ENCODE measurements at places on chromosomes 16 and 17.
A peak's percentile ranks its signal among the peaks of the same experiment; 100 is the strongest.

GRCh38 chr16:78289844-78290277 lies 190.4 kb downstream of the WWOX start:
- DNase-seq = no peak

- DNase-seq = no peak
These were observed 8.2 kb downstream of the RHBDF1 start for GRCh38 chr16:63998-64913.

- DNase-seq = no peak
These were observed 80.2 kb upstream of the STAC2 start for GRCh38 chr17:39305978-39306377.

GRCh38 chr17:27669136-27669535 lies 38.1 kb downstream of the LGALS9 start:
- no peak for DNase-seq

DNA sequence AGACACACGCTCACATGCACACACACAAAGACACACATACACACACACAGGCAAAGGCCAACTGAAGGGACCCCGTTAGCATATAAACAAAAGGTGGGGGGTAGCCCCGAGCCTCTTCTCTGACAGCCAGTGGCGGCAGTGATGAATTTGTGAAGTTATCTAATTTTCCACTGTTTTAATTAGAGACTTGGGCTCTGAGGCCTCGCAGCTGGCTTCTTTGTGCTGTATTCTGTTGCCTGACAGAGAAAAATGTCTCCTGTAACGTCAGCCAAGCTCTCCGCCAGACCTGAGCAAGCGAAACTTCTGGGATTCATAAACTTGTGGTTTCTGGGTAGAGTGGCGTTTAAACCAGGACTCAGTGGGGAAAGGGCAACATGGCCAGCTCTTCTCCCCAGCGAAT lies 113.9 kb upstream of the FOXF1 start:
- no peak for DNase-seq

DNA sequence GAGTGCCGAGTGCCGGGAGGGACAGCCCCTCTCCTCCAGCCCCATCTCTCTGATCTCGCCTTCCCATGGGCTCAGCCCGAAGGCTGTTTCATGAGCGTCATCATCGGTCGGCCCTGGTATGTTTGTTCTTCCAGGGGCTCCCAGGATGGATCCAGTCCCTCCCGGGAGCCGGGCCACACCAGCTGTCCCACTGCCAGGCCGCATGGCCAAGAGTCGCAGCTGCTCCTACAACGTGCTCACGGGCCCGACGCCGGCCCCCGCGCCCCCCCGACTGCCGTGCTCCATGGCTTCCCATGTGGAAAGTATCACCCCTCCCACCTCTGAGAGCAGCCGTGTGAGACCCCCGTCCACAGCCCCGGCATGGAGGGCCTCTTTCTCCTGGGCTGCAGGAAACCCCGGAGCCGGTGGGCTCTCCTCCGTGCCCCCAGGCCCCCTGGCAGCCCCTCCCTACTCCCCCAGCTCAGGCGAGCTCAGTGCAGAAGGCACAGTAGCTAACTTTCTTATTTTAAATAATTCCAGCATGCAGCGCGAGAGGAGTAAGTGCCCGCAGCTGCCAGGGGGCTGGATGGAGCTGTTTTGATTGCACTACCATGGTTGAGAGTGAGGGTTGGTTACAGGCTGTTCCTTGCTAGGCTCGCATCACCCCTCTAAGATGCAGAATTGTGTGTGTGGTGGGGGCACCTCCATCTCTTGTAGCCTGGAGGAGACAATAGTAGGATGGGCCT lies 26.6 kb upstream of the GSE1 start:
- no peak for DNase-seq

- no peak for DNase-seq
These were observed 2.8 kb downstream of the EVPL start for GRCh38 chr17:76024353-76024752.

DNA sequence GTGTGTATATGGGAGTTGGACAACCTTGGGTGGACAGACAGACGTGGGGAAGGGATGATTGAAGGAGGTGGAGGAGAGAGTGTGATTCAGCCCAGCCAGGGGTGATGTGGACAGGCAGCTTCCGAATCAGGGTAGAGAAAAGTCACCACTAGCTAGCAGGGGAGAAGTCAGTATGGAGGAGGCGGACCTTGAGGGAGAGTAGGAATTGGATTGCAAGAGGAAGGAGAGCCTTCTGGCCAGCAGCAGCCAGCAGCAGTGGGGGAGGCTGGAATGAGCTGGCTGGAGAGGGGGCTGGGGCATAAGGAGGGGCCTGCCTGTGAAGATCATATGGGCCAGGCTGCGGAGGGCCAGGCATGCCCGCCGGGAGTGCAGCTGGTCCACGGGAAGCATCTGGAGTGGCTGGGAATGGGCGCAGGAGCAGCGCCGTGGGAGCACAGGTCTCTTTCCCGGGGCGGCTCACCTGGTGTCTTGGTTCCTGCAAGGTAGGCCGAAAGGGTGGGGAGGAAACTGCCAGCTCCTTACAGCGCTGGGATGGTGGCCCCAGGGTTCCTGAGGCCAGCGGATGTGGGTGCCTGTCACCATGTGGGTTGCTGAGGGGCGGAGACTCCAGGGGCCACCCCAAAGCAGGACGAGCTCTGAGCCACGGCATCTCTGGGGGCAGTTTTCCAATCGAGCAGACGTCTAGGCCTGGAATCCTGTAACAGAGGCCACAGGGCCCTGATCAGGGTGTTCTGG lies 235.3 kb downstream of the SEC14L1 start:
- DNase-seq = no peak

DNA sequence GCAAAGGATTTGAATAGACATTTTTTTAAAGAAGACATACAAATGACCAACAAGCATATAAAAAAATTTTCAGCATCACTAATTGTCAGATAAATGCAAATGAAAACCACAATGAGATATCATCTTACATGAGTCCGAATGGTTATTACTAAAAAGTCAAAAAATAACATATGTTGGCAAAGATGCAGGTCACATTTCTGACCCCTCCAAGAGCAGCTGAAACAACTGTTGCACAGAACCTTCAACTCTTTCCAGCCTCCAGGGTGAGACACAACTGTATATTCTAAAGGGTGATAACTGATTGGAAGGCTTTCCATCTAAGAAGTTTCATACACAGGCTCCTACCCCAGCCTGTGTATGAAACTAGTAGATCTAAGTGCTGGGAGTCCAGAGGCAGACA lies 51.9 kb downstream of the SLFN5 start:
- DNase-seq = no peak

DNA sequence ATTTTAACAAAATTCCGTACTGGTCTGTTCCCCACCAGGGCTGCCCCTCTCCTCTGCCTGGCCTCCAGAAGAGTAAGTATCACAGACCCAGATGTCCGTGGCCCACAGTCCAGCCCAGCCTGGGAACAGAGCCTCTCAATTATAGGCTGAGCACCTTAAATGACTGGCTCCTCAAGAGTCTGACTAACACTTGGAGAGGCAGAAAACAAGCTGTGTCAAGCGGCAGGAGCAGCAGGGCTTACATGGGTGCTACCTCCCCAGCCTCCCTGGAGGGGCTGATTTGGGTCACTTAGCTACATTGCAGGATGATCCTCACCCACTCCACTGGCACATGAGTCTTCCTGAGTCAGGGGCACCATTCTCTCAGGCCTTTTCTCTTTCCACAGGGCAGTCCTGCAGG lies 209.7 kb downstream of the COPRS start:
- peak; percentile 77 for DNase-seq

DNA sequence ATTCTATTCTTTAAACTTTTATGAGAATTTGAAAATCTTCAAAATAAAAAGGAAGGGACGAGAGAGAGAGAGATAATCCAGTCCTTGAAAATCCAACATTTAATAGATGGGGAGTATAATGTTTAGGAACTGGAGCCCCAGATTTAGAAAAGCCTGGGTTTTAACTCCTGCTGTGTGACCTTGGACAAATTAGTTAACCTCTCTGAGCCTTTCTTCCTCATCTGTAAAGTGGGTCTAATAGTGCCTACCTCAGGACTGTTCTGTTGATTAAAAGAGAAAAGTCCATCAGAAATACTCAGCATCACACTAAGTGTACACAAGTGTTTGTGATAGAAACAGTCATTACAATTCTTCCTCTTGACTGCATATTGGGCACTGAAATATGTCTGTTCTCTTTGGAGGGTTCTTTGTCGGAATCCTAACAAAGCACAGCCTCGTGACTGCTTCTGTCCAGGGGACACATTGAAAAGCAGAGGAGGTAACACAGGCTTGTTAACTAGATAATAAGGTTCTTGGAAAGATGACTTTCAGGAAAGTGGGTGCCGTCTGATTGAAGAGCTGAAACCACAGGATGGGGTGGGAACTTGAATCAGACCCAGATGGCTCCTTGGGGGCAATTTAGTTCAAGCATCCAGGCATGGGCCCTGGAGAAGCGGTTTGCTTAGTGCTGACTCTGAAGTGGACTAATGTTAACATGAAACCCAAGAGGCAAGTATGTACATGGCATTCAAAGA lies 128.2 kb downstream of the CLEC16A start:
- no peak for DNase-seq

GRCh38 chr16:72827866-72828265 lies 220.1 kb downstream of the ZFHX3 start:
- DNase-seq = no peak

- DNase-seq = no peak
These were observed 178.6 kb downstream of the NTN1 start for GRCh38 chr17:9199571-9200551.

DNA sequence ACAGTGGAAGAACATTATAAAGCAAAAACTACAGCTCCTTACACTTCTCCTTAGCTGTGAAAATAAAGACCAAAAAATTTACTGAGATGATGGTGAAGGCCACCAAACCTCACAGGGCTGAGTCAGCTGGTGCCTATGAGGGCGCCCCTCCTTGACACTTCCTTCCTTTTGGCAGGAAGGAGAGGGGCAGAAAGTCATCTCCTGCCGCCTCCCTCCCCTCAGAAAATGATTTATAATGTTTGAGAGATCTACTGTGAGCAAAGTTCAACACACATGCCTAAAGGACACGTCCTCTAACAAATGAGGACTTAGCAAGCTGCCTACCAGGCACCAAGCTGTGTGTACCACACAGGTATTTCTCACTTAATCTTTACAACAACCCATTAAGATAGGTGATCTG lies 245.7 kb downstream of the PRKCA start:
- DNase-seq = peak; percentile 42

- DNase-seq = no peak
These were observed 85.7 kb downstream of the TIMM22 start for GRCh38 chr17:1082579-1082978.

DNA sequence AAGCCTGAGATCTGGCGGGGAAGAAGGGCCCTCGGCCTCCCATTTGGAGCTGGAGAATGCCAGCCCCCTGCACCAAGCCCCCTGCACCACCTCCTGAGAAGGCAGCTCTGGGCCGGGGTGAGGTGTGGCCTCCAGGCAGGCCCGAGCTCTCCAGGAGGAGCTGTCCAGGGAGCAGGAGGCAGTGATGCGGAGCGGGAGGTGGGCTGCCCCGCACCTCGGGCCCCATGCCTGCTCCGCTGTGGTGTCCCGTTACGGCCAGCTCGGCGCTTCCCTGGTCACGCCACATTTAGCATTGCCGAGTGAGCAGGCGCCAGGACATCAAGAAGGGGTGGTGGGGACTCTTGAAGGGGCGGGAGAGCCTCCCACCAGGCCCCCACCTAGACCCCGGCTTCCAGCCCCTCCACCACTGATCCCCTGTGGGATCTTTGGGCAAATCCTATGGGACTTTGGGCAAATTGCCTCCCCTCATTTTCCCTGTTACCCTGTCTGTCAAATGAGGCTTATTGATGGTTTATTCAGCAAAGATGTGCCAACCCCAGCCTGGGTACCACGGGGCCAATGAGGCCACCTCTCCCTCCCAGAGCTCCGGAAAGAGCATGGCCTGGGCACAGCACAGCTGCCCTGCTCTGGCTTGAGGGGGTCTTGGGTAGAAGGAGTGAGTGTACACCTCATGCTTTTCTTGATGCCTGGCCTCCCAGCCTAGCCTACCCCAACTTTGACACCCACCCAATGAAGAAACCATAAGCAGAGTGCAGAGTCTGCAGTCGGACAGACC lies 15.3 kb downstream of the FOXN1 start:
- no peak for DNase-seq

DNA sequence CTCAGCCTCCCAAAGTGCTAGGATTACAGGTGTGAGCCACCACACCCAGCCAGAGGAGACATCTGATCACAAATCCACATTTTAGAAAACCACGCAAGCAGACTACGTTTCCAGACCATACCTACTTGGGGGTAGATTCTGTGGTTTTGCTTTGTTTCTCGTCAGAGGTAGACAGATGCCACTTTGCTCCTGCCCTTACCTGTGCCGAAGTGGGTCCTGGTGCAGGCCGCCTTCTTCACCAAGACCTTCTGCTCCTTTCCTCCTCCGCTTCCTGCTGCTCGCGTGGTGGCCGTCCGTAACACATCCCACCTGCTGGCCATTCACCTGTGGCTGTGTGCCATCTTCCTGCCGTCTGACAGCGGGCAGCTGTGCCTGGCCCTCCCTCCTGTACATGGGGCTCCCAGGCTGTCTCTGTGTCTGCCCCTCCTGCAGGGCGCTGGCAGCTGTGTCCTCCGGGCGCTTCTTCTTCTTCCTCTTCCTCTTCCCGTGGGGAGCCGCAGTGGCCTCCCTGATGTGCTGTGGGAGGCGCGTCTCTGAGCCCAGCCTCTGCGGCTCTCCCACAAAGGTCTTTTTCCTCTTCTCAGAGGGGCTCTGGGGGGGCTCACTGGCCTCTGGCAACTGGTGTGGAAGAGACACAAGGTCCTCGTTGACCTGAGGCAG lies 21.2 kb upstream of the CYTH1 start:
- DNase-seq = no peak

- no peak for DNase-seq
These were observed 61.6 kb downstream of the TIMM22 start for GRCh38 chr17:1058423-1059130.

- DNase-seq = no peak
These were observed 86.4 kb downstream of the N4BP1 start for GRCh38 chr16:48523415-48524204.

- DNase-seq = no peak
These were observed 15.4 kb upstream of the MRPL38 start for GRCh38 chr17:75920045-75920560.

DNA sequence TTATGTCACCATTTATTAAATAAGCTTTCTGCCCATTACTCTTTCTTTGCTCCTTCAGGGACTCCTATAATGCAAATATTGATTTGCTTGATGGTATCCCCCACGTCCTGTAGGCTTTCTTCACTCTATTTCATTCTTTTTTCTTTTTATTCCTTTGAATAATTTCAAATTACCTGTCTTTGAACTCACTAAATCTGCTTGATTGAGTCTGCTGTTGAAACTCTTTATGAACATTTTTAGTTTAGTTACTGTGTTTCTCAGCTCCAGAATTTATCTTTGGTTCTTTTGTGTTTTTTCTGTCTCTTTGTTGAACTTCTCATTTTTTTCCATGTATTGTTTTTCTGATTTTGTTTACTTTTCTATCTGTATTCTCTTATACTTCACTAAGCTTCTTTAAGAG lies 254.4 kb upstream of the CCL2 start:
- DNase-seq = no peak

GRCh38 chr17:75232786-75233185 lies 27.3 kb downstream of the NUP85 start:
- DNase-seq = no peak
